IMR-90 (cell line): ENCODE measurements at places on chromosomes 7 and 10.

GRCh38 chr10:51585742-51586141 lies 113.7 kb downstream of the CSTF2T start:
- H3K36me3 ChIP-seq: no peaks in the 10 kb centered on the region
- H3K4me1 ChIP-seq: no peaks in the 10 kb centered on the region
- no peaks in the 10 kb centered on the region for H3K27me3 ChIP-seq
- no peak overlapping the region for H3K4me3 ChIP-seq

GRCh38 chr7:155867280-155867679 lies 55.0 kb upstream of the SHH start:
- H3K27ac ChIP-seq: no peak overlapping the region
- H3K4me1 ChIP-seq: no peaks in the 10 kb centered on the region
- no peaks in the 10 kb centered on the region for H3K36me3 ChIP-seq
- H3K4me3 ChIP-seq: no peak overlapping the region
- H3K27me3 ChIP-seq: no peaks in the 10 kb centered on the region
- DNase-seq: no peak

DNA sequence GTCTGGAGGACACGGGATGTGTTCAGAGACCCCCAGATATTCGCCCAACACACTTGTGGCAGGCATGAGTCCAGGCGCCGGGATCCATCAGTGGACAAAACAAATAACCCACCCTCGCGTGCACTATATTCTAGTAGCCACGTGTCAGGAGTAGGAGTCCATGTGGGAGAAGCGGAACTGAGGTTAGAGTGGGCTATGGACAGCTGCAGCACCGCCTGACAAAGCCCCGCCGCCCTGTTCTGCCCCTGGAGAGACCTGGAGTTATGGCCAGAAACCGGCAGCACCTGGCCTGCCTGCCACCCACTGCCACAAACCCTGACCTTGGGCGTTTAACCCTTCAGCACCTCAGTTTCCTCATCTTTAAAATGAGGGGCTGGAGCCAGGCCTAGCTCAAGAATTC lies 181.0 kb upstream of the RNF32 start:
- no peak overlapping the region for H3K4me3 ChIP-seq
- no peaks in the 10 kb centered on the region for H3K27me3 ChIP-seq
- no peak for DNase-seq
- H3K36me3 ChIP-seq: no peaks in the 10 kb centered on the region
- H3K27ac ChIP-seq: no peak overlapping the region

DNA sequence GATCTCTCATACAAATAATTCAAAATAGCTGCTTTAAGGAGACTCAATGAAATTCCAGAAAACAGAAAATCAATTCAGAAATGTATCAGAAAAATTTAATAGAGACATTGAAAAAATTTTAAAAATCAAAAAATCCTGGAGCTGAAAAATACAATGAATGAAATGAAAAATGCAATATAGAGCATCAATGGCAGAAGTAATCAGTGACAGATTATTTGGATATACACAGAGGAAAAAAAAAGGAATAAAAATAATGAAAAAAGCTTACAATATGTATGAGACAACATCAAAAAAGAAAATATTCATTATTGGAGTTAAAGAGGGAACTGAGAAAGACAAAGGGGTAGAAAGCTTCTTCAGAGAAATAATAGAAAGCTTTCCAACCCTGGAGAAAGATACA lies 122.9 kb upstream of the KLF14 start:
- H3K27me3 ChIP-seq: no peaks in the 10 kb centered on the region
- peaks cover 33% of the 10 kb centered on the region for H3K36me3 ChIP-seq
- H3K4me3 ChIP-seq: no peak overlapping the region
- no peak for DNase-seq
- peaks cover 9% of the 10 kb centered on the region for H3K4me1 ChIP-seq
- H3K27ac ChIP-seq: no peak overlapping the region

- no peak overlapping the region for H3K4me3 ChIP-seq
- DNase-seq: no peak
- no peaks in the 10 kb centered on the region for H3K36me3 ChIP-seq
- H3K4me1 ChIP-seq: no peaks in the 10 kb centered on the region
- peaks cover 56% of the 10 kb centered on the region for H3K27me3 ChIP-seq
Observed at GRCh38 chr10:131896403-131896802, 4.4 kb upstream of the PPP2R2D start.

- DNase-seq: no peak
- H3K27me3 ChIP-seq: no peaks in the 10 kb centered on the region
- H3K27ac ChIP-seq: no peak overlapping the region
Observed at GRCh38 chr10:133617196-133617595, 9.4 kb downstream of the FRG2B start.

DNA sequence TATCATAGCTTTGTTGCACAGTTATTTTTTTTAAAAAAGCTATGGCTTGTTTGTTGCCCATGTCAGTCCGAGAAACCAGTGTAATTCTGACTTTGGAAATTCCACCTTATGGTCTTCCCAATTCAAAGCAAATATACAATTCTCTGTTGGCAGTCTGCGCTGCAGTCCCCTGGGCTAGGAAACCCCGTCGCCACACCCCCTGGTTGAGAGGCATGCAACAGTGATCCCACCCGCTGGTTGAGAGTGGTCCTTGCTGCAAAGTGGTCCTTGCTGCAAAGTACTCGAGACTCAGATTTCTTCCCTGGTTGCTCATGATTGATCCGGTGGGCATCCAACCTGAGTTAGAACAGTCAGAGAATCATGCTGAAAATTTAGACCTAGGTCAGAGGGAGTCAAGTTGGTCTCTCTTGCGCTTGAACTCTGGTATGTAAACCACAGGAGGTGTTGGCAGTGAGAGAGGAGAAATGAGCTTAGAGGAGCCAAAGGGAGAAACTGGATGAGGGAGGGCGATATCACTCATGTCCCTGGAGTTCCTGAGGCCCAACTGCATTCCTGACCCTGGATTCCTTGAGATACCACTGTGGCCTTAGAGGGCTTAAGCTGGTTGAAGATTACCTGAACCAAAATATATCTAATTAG lies 45.0 kb upstream of the STK17A start:
- H3K4me1 ChIP-seq: peaks cover 34% of the 10 kb centered on the region
- no peaks in the 10 kb centered on the region for H3K36me3 ChIP-seq
- peaks cover 18% of the 10 kb centered on the region for H3K27me3 ChIP-seq
- no peak overlapping the region for H3K4me3 ChIP-seq
- DNase-seq: no peak
- H3K27ac ChIP-seq: no peak overlapping the region

GRCh38 chr7:18508443-18509427 lies 13.2 kb downstream of the HDAC9 start:
- peak overlapping the region; percentile 68; the same call in 1 of the 2 replicates for H3K4me3 ChIP-seq
- no peaks in the 10 kb centered on the region for H3K27me3 ChIP-seq
- H3K27ac ChIP-seq: peak overlapping the region; percentile 96

GRCh38 chr10:122421742-122422141 lies 32.7 kb upstream of the ARMS2 start:
- no peaks in the 10 kb centered on the region; the same call in 1 of the 2 replicates for H3K36me3 ChIP-seq
- peaks cover 4% of the 10 kb centered on the region for H3K4me1 ChIP-seq
- H3K27me3 ChIP-seq: no peaks in the 10 kb centered on the region
- DNase-seq: no peak

DNA sequence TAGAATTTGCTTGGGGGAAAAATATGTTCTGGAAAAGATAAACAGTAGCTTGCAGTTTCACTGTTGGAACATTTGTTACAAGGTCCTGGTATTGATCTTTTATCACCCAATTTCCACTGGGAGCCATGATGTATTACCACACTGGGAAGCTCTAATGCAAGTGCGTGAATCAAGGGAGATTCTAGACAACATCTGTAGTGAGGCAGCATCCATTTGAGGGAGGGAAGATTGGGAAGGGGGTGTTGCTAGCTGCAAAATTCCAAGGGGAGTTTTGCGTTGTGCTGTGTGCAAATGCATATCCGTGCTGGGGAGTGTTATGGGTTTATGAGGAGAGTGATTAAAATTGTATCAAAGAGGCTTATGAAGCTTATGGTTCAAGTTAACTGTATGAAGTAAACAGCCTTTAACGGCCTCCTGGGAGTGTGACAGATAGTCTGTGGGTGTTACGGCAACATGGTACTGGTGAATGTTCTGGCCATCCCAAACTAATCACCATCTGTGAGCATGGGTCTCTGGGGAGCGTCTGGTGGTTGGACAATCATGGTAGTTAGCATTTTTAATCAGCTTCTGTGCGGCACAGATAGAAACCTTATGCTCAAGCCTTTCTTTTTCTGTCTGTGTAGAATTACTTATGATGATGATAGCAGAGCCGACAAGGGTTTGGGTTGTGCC lies 601.9 kb upstream of the GALNT17 start:
- H3K36me3 ChIP-seq: no peaks in the 10 kb centered on the region
- H3K27me3 ChIP-seq: no peaks in the 10 kb centered on the region
- H3K4me3 ChIP-seq: no peak overlapping the region
- DNase-seq: no peak

- H3K4me3 ChIP-seq: no peak overlapping the region
- H3K4me1 ChIP-seq: peaks cover 2% of the 10 kb centered on the region; the same call in 1 of the 2 replicates
- no peaks in the 10 kb centered on the region for H3K36me3 ChIP-seq
- H3K27ac ChIP-seq: no peak overlapping the region
- peak; percentile 97 for DNase-seq
- no peaks in the 10 kb centered on the region for H3K27me3 ChIP-seq
Observed at GRCh38 chr7:79317728-79318127, 135.7 kb downstream of the MAGI2 start.

DNA sequence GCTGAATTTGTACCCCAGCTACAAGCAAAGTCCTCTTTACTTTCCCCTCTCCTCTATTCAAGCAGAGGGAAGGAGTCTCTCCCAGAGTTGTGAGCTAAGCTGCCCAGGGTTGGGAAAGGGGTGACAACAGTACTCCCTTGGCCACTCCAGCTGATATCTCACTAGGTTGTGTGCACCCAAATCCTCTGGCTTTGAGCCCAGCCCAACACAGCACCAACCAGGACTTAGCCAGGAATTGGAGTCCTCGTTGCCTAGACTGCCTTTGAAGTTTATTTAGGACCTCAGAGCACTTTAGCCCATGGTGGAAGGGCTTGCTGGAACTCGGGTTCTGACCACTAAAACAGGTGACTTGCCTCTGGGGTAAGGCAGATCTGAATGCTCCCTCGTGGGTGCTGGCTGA lies 35.7 kb upstream of the DYNC1I1 start:
- no peak overlapping the region for H3K4me3 ChIP-seq
- DNase-seq: no peak
- no peaks in the 10 kb centered on the region for H3K27me3 ChIP-seq
- H3K27ac ChIP-seq: no peak overlapping the region
- no peaks in the 10 kb centered on the region for H3K36me3 ChIP-seq
- H3K4me1 ChIP-seq: no peaks in the 10 kb centered on the region

- H3K36me3 ChIP-seq: 0 out of 2 replicates have a peak, but pooled peaks cover 1% of the 10 kb centered on the region
- DNase-seq: peak; percentile 91
- no peaks in the 10 kb centered on the region for H3K27me3 ChIP-seq
Observed at GRCh38 chr10:13503745-13504463, 24.9 kb downstream of the BEND7 start.

- no peaks in the 10 kb centered on the region for H3K4me1 ChIP-seq
- DNase-seq: no peak
- H3K36me3 ChIP-seq: peaks cover 7% of the 10 kb centered on the region
- H3K4me3 ChIP-seq: no peak overlapping the region
- H3K27me3 ChIP-seq: no peaks in the 10 kb centered on the region
Observed at GRCh38 chr10:45456822-45457221, 82.8 kb downstream of the ALOX5 start.

DNA sequence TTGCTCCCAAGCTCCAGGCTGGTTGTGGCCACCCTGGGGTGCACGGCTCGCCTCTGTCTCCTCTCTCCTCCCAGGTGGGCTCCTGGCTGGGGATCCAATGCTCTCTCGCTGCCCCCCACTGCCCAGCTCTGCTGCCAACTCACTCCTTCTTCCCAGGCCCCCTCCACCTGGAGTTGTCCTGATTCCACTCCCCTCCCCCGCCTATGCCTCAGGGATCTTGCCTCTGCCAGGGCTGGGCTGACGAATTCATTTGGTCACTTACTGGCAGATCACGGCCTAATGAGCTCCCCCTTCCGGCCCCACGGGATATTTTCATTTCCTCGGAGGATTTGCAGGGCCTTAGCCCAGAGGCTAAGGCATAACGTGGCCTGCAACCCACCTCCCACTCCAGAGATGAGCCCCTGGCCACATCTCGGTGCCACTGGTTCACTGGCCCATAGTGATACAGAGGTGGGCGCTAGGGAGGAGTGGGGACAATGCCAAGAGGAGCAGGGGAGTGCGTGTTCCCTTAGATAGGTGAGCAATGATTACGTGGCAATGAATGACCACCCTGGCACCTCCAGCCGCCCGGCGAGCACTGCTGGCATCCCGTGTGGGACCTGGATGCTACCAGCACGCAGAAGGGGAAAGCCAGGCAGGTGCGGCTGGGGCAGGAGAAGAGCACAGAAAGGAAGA lies 344.6 kb upstream of the SHH start:
- no peak overlapping the region for H3K4me3 ChIP-seq
- no peak overlapping the region for H3K27ac ChIP-seq
- H3K36me3 ChIP-seq: no peaks in the 10 kb centered on the region
- no peaks in the 10 kb centered on the region for H3K4me1 ChIP-seq
- no peak for DNase-seq
- H3K27me3 ChIP-seq: no peaks in the 10 kb centered on the region
